ENCODE measurements at places on chromosomes 11 and 22. TPM values are rescaled to one million over a fixed set of nuclear protein-coding genes. Genes with fewer than 3 reads are reported as not detected.

Gene MAFF
- total RNA-seq = 72.1 TPM

Gene SLC22A8
- total RNA-seq = not detected

Gene GLB1L3
- not detected for total RNA-seq

Gene FGF4
- not detected for total RNA-seq

Gene PLCB3
- 84.5 TPM for total RNA-seq
